ENCODE measurements at places on chromosomes 2 and 18.
A peak's percentile ranks its signal among the peaks of the same experiment; 100 is the strongest.

- peak; percentile 28 for DNase-seq
These were observed 858 bp downstream of the POLR1B start for GRCh38 chr2:112542984-112543661.

DNA sequence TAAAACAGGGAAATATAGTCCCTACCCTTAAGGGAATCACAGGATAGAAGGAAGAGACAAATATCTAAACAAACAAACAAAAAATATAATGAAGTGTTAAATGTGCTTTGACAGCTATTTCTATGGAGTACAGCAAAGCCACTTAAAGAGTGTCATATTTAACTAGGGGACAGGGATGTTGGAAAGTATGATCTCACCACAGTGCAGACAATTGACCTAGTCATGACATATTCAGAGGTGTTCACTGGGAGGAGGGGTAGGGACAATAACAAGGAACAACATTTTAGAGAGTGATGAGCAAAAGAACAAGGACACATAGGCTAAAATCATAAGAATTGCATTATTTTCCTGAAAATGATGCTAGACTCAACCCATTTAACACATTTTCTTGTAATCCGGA lies 107.5 kb downstream of the TMEM163 start:
- DNase-seq = no peak

DNA sequence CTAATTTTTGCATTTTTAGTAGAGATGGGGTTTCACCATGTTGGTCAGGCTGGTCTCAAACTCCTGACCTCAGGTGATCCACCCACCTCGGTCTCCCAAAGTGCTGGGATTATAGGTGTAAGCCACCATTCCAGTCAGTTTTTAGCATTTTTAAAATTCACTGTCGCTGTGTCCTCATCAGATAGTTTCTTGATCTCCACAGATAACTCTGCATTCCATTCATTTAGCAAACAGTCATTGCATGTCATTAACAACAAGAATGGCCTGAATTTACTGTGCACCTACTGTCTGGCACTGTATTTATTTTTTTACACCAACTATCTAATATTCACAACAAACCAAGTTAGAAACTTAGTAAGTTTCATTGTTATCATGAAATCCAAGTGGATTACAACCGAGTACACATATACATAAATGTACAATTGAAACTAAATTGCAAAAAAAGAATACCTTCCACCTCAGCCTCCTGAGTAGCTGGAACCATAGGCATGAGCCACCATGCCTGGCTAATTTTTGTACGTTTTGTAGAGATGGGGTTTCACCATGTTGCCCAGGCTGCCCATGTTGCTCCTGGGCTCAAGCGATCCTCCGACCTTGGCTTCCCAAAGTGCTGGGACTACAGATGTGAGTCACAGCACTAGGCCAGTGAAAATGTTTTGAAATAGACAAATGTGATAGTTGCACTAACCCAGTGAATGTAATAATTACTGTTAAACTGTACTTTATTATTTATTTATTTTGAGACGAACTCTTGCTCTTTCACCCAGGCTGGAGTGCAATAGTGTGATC lies 4.3 kb downstream of the MCEE start:
- no peak for DNase-seq

DNA sequence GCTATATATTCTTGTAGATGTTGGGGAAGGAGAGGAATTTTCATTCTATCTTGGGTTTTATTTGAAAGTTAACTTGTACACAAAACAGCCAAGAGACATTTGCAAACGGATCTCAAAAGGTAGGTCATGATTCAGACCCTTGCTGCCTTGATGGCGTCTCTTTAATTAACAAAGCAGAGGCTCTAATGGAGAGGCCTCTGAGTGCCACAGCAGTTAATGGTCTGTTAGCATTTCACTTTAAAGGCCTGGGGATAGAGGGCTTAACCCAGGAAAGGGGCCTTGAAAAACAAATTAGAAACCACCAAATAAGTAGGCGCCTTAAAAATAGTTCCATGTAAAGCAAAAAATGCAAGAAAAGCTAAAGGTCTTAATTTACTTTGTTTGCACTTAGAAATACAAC lies 836.9 kb upstream of the CELF4 start:
- DNase-seq = no peak

DNA sequence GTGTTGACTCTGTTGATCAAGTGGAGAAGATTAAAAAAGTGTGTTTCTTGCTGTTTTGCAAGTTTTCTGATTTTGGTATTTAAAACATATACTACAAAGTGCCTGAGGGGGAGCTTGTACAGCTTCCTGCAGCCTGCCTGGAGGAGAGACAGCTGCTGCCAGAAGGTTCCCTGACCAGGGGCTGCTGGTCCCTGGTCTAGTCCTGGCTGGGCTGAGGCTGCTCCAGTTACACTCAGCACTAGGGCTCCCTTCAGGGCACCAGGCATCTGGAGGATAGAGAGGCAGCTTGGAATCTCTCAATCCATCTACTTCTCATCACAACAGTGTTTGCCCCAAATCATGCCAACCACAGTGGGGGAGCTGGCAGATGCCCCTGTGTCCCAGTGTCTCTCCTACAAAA lies 4.8 kb downstream of the MC2R start:
- no peak for DNase-seq

DNA sequence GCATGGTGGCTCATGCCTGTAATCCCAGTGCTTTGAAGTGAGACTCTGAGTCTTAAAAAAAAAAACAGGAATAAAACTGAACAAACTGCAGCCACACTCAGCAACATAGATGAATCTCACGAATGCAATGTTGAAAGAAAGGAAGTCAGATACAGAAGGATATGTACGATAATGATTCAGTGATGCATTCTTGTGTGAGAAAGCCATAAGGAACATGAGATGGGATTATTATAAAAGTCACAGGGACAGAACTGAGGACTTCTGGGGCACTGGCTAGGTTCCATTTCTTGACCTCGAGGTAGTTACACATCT lies 56.9 kb upstream of the SMAD2 start:
- no peak for DNase-seq

- DNase-seq = no peak
These were observed 289.6 kb upstream of the ID2 start for GRCh38 chr2:8392098-8392866.

- DNase-seq = no peak
These were observed 16.9 kb downstream of the ZNF236 start for GRCh38 chr18:76839086-76839794.

- no peak for DNase-seq
These were observed 244.5 kb downstream of the MEIS1 start for GRCh38 chr2:66679442-66679841.

DNA sequence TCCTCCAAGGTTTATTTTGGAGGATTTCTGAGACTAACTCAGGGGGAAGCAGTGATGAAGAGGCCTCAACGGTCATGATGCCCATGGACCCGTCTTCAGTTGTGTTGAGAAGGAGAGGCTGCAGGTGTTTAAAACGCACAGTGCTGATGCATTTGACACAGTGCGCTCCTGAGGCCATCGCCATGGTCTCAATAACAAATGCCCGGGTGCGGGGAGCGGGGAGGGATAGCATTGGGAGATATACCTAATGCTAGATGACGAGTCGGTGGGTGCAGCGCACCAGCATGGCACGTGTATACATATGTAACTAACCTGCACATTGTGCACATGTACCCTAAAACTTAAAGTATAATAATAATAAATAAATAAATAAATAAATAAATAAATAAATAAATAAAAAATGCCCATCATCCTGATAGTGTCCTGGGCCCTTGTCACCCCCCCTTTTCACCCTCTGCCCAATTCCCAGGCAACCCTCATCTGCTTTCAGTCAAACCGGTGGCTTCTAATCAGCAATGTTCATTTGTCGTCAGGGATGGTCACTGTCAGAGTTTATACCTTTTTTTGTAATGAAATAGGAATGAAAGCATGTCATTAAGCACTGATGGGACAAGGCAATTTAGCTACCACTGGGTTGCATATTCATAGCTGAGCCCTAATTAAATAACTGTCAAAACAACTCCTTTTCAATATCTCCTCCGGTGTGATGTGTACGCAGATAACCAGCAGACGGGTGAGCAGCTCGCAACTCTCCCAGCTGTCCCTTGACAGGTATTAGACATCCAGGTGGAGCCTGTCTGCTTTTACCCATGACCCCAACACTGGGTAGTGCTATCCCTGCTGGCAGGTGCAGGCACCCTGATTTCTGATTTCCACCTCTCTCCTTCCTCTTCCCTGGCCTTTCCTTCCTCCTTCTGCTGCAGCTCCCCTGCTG lies 95.9 kb downstream of the KCNF1 start:
- no peak for DNase-seq

DNA sequence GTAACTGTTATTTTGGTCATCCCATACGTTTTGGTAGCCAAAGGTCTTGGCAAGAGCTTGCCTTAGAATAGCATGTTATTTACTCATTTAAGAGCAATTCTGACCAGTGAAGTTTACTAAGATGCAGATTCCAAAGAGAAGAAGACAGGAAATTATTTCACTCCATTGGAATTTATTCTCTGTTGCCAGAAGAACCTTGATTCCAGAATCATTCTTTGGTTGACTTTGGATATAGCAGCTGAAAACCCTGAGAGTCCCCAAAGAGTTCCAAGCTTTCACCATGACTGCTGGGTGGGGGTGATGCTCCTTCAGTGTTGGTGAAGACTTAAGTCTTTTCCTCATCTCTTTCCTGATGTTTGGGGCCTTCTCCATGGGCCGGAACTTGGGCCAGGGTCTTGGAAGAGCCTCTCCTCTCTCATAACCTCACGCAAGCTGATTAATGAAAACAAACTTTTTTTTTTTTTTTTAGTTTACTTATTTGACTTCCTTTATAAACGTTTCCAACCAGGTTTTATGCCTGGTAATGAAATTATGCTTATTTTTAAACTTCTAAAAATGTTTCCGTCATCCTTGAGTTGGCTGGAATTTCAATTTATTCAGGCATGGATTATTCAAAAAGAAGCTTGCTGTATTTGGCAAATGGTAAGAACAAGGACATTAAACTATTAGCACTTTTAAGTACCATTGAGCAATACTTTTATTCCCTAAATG lies 192.0 kb downstream of the MTX2 start:
- no peak for DNase-seq

DNA sequence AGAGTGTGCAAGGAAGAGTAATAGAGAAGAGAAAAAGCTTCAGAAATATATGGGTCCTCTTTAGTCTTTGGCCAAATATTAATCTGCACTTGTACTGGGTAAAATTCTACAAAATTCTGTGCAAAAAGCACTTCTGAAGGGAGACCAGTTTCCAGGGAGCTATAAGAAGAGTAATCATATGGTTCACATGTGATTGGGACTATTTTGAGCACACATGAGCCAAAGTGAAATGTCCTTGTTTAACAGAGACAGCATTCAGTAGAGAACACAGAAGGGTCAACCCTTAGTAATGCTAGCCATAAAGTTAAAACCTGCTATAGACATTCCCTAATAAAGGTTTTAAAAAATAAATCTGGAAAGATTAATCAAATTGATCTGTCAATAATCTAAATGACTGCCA lies 49.3 kb upstream of the ACVR1C start:
- DNase-seq = no peak

DNA sequence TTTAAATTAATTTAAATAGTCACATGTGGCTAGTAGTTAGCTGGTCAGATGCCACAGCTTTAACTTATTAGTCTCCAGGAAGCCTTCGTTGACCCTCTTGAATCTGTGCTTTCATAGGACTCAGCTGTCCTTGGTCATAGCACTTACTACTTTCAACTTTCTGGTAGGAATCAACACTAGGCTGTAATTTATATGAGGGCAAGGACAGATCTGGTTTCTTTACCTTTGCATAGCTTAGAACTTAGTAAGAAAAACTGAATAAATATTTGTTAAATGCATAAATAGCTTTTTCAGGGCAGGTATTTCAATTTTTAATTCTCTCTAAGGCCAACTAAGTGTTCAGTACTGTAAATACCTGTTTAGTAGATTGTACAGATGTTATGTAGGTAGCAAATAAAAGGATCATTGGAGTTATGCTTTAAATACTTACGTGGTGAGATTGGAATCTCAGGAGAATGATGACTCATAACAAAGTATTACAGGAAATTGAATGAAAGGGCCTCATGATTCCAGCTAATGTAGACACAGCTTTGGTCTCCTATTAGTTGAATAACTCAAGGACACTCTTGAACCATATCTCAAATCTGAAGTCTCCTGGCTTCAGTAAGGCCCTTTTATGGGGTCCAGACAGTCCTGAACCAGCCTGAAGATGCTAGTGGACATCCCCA lies 2.6 kb downstream of the CLIP4 start:
- DNase-seq = no peak

DNA sequence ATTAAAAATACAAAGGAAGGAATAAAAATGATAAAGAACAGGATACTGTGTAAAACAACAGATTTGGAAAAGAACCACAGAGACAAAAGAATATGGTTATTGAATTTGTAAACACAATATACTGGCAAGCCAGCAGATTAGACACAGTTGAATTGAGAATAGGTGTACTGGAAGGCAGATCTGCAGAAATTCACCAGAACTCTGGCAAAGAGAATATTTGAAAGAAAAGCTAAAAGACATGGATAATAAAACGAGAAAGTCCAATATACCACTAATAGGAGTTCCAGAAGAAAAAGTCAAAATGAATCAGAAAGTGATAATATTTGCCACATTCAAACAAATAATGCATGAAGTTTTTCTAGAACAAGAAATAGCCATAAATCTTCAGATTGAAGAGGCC lies 11.9 kb upstream of the NEURL3 start:
- no peak for DNase-seq

GRCh38 chr18:51540562-51540961 lies 343.1 kb upstream of the MEX3C start:
- no peak for DNase-seq

- DNase-seq = no peak
These were observed 70.6 kb downstream of the MARCO start for GRCh38 chr2:119012345-119013301.

- DNase-seq = no peak
These were observed 51.4 kb downstream of the SLC8A1 start for GRCh38 chr2:40400336-40400953.

GRCh38 chr18:9400197-9400596 lies 65.6 kb downstream of the TWSG1 start:
- DNase-seq = no peak

- no peak for DNase-seq
These were observed 39.7 kb downstream of the DYNC1I2 start for GRCh38 chr2:171726847-171727450.

- peak; percentile 4 for DNase-seq
These were observed 99.1 kb downstream of the SH3BP4 start for GRCh38 chr2:235050980-235051351.

GRCh38 chr2:55865096-55865835 lies 58.3 kb downstream of the EFEMP1 start:
- no peak for DNase-seq

GRCh38 chr2:234296991-234297390 lies 199.9 kb downstream of the ARL4C start:
- no peak for DNase-seq

Data from activated CD4-positive, alpha-beta T cell treated with anti-CD3 and anti-CD28 coated beads, Interleukin-2, amount 50 U/mL, for 16 hours (primary cell).